HFFc6 (cell line): ENCODE measurements at places on chromosomes 2 and 18. TPM values are rescaled to one million over a fixed set of nuclear protein-coding genes. Genes with fewer than 3 reads are reported as not detected.

C2orf69 gene
- 11.6 and 12.6 TPM in 2 replicates for total RNA-seq

IL1F10 gene
- total RNA-seq: not detected in 3 replicates

ANKRD62 gene
- not detected in 3 replicates for total RNA-seq

MAPK4 gene
- total RNA-seq: not detected in 3 replicates

HOXD13 gene
- 1.1 to 1.9 TPM (median 1.5 TPM) in 3 replicates for total RNA-seq

MYO1B gene
- 224 and 238 TPM in 2 replicates for total RNA-seq

FLACC1 gene
- 1.2 to 1.6 TPM (median 1.4 TPM) in 3 replicates for total RNA-seq

ASNSD1 gene
- 30.7 to 42.7 TPM (median 38.2 TPM) in 3 replicates for total RNA-seq

SLC16A14 gene
- 0.29 TPM in 1 of 3 replicates, not detected in the others for total RNA-seq

EXOC6B gene
- total RNA-seq: 27.0 to 30.8 TPM (median 30.7 TPM) in 3 replicates

IKZF2 gene
- 7.0 to 11.7 TPM (median 7.8 TPM) in 3 replicates for total RNA-seq

MYO3B gene
- total RNA-seq: not detected in 3 replicates

POTEI gene
- not detected in 3 replicates for total RNA-seq
